Type B pancreatic cell (in vitro differentiated cells): ENCODE measurements at places on chromosomes 5 and 9. TPM values are rescaled to one million over a fixed set of nuclear protein-coding genes. Genes with fewer than 3 reads are reported as not detected.

DNA sequence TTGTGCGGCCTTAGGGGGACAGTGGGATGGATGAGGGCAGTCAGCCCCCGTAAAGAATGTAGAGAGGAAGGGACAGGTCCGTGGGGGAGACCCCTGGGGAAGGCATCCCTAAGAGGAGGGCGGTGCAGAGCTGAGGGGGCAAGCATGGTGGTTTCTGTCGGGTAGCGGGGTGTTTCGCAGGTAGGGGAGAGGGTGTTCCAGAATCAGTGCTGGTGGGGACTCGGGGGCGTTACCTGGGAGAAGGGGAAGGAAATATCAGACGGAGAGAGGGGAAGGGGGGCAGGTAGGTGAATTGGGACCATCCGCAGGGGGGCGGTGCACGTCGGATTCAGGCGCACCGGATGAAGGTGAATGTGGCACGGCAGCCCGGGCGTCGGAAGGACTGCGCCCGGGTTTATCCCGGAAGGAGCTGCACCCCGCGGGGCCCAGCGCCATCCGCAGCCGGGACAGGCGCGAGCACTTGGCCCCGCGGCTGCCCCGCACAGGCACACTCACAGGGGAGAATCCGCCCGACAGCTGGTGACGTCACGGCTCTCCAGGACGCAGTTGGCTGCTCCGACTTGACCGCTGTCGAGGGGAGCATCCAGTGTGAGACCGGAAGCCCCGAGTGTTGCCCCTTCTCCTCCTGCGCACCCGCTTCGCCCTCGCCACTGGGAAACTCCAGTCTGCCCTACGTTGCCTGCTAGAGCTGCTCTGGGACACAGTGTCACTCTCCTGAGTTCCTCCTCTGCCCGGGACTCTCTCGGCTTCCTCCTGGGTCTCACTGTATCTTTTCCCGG is 1.3 kb downstream of the CD72 start:
- no peaks in the 10 kb centered on the region for H3K36me3 ChIP-seq
- H3K4me3 ChIP-seq: peak overlapping the region; percentile 83
- no peaks in the 10 kb centered on the region for H3K4me1 ChIP-seq
- H3K27me3 ChIP-seq: peaks cover 76% of the 10 kb centered on the region
- no peak for DNase-seq

Gene GDF9
- total RNA-seq: 1.4 and 1.5 TPM in 2 replicates

GRCh38 chr9:101472891-101473290 is 37.3 kb upstream of the ALDOB start:
- no peaks in the 10 kb centered on the region for H3K27me3 ChIP-seq
- peaks cover 30% of the 10 kb centered on the region for H3K36me3 ChIP-seq
- H3K4me3 ChIP-seq: no peak overlapping the region
- DNase-seq: no peak

- H3K27ac ChIP-seq: no peak overlapping the region
- peak; percentile 80 for DNase-seq
- peaks cover 6% of the 10 kb centered on the region for H3K4me1 ChIP-seq
- peaks cover 71% of the 10 kb centered on the region for H3K27me3 ChIP-seq
- H3K4me3 ChIP-seq: peak overlapping the region; percentile 88
Measured at GRCh38 chr5:133610489-133611356, 1.6 kb downstream of the FSTL4 start.

DNA sequence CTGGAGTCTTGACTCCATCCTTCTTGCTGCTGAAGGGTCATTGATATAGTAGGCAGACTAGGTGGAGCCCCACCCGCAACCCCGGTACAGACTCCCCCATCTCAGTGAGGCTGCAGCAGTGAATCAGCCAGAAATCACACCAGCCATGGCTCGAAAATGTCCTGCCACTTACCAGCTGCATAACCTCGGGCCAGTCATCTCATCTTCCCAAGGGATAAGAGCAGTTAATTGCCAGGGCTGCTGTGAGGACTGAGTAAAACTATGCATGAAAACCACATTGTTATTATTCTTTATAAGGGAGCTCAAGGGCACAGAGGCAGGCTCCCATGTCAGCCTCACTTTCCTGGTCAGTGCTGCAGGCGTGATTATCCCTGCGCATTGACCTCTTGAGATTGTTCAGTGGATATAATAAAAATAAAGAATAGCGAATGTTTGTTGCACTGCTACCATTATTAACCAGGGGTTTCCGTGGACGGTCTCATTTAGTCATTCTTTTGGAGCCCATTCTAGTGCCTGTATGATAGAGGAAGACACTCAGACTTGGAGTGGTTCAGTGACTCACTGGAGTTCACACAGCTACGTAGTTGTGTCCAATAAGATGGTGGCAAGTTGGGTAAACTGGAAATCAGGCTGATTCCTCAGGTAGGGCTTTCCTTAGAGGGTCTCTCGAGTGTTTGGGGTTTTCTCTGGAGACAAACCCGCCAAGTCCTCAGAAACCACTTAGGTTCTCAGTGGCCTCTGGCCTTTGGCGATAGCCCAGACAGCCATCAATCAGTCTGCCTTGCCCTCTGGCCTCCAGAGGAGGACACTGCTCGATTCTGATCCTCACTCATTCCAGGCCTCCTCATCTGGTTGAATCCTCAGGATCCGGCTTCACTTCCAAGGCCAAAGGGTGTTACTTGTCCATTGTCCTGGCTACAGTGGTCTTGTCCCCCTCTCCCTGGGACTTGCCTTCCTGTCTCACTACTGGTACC is 39.9 kb downstream of the COL15A1 start:
- no peak overlapping the region for H3K4me3 ChIP-seq
- no peak for DNase-seq
- H3K4me1 ChIP-seq: peaks cover 4% of the 10 kb centered on the region

Gene GNA14
- 1.4 TPM in 1 of 2 replicates, not detected in the other for total RNA-seq

DNA sequence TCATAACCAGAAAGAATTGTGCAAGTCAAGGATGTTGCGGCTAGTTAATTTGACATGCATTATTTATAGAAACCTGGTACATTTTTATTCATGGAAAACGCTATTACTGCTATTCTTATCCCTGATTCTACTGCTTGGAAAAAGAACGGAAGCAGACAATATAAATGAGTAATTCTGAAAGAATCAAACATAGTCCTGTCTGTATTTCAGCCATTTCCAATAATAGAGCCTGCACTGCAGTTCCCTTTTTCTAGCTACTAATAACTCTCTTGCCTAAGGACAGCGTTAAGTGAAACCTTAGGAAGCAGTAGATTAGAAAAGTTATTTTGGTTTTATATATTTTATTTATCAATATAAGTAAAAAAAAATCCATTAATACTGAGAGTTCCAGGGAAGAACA is 414.9 kb downstream of the CYLC2 start:
- no peaks in the 10 kb centered on the region for H3K4me1 ChIP-seq
- no peaks in the 10 kb centered on the region for H3K27me3 ChIP-seq
- H3K36me3 ChIP-seq: no peaks in the 10 kb centered on the region
- H3K27ac ChIP-seq: no peak overlapping the region
- no peak for DNase-seq

- H3K4me3 ChIP-seq: no peak overlapping the region
- H3K36me3 ChIP-seq: no peaks in the 10 kb centered on the region
- no peak overlapping the region for H3K27ac ChIP-seq
- DNase-seq: no peak
- H3K4me1 ChIP-seq: no peaks in the 10 kb centered on the region
- H3K27me3 ChIP-seq: peaks cover 60% of the 10 kb centered on the region
Measured at GRCh38 chr9:122172131-122172530, 12.4 kb downstream of the MORN5 start.

DNA sequence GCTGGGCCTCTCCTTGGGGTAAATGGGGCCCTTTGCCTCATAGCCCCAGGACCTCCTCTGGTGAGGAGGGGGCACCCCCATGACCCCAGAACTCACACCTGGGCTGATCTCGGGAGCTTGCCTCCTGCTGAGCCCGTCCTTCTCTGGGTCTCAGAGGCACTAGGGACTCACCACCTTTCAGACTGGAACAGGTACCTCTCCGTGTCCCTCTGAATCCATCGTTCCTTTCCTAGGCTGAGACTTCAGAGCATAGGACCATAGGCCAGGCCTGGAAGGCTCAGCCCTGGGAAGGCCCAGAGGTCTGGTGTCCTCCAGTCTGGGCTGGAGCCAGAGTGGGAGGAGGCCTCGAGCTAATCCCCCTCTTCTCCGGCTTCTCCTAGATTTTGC is 97.9 kb downstream of the CACNA1B start:
- H3K27me3 ChIP-seq: no peaks in the 10 kb centered on the region
- no peaks in the 10 kb centered on the region for H3K36me3 ChIP-seq
- no peak overlapping the region for H3K27ac ChIP-seq
- H3K4me3 ChIP-seq: no peak overlapping the region

DNA sequence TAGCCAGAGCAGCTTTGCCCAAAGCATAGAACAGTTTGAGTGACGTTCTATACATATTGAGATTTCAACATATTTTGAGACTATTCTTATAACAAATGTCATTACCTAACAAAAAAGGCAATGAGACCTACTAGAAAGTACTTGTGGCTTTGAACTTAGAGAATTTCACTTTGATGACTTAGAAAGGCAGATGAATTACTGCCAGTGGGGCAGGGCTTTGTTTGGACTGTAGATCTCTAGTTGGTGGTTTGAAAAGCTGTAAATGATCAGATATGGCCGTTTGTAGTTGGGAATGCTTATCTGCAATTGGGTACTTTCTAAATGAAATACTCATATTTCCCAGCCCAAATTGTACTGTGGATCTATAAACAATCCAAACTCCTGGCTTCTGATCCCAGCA is 28.1 kb downstream of the SOX30 start:
- no peaks in the 10 kb centered on the region for H3K4me1 ChIP-seq
- H3K36me3 ChIP-seq: no peaks in the 10 kb centered on the region
- no peak overlapping the region for H3K27ac ChIP-seq
- H3K4me3 ChIP-seq: no peak overlapping the region

Gene MYMK
- total RNA-seq: not detected in 2 replicates
